Activated gamma-delta T cell treated with anti-CD3 and anti-CD28 coated beads, Interleukin-2, amount 50 U/mL, for 16 hours (primary cell): ENCODE measurements at places on chromosomes 5 and 9.

DNA sequence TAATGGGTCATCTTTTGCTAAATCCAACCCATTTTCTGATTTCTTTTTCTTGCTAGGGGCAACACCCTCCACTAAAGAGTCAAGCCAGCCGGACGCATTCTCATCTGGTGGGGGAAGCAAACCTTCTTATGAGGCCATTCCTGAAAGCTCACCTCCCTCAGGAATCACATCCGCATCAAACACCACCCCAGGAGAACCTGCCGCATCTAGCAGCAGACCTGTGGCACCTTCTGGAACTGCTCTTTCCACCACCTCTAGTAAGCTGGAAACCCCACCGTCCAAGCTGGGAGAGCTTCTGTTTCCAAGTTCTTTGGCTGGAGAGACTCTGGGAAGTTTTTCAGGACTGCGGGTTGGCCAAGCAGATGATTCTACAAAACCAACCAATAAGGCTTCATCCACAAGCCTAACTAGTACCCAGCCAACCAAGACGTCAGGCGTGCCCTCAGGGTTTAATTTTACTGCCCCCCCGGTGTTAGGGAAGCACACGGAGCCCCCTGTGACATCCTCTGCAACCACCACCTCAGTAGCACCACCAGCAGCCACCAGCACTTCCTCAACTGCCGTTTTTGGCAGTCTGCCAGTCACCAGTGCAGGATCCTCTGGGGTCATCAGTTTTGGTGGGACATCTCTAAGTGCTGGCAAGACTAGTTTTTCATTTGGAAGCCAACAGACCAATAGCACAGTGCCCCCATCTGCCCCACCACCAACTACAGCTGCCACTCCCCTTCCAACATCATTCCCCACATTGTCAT lies 72.0 kb downstream of the NUP214 start:
- no peak for DNase-seq

DNA sequence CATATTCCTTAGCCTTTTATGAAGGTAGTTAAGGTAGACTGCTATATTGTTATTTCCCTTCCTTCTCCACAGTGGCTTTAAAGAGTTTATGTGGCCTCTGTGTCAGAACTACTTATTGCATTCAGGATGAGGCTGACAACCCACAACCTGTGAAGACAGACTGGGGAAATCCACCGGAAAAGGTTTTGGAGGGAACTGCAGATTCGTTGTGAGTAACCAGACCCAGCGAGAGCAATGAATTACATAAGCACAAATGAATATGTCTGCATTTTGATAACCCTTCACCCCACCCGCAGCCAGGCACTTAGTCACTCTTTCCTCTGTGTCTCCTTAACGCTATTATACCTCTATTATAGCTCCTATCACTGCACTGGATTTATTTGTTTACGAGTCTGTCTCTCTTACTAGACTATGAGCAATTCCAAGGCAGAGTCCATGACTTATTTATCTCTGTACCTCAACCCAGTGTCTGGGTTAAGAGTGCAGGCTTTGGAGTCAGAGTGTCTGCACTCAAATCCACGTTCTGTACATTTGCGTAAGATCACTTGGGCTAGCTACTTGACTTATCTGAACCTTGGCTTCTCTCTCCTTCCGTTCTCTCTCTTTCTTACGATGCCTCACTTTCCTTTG lies 19.2 kb downstream of the KCTD16 start:
- peak; percentile 64 for DNase-seq

DNA sequence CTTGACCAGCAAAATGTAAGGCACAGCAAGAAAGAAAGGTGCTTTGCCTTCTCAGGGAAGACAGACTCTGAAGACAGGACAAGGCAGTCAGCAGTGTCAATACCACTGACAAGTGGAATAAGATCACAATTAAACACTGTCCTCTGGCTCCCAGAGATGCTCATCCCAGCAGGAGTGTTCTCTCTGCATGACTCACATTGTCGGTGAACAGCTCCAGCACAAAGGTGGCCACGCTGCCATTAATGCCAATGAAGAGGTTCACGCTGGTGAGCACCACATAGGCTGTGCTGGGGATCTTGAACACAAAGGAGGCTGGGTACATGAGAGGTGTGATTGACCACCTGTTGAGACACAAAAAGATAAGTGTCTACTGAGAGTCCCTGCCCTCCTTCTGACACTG lies 31.9 kb downstream of the NIPSNAP3B start:
- no peak for DNase-seq

DNA sequence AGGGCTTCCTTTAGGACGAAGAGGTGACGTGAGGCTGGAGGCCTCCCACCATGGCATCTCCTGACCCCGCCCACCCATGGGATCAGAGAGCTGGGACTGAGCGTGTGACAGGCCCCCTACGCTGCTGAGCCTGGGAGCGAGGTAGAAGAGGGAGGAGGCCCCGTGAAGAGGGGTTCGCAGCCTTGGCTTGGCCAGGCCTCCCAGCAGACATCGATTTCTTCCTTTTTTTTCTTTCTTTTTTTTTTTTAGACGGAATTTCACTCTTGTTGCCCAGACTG lies 39.5 kb downstream of the PTGES start:
- no peak for DNase-seq

- no peak for DNase-seq
Observed at GRCh38 chr5:43837091-43837490, 234.1 kb downstream of the NNT start.

GRCh38 chr5:65013166-65013565 lies 244.4 kb downstream of the CWC27 start:
- DNase-seq: no peak

DNA sequence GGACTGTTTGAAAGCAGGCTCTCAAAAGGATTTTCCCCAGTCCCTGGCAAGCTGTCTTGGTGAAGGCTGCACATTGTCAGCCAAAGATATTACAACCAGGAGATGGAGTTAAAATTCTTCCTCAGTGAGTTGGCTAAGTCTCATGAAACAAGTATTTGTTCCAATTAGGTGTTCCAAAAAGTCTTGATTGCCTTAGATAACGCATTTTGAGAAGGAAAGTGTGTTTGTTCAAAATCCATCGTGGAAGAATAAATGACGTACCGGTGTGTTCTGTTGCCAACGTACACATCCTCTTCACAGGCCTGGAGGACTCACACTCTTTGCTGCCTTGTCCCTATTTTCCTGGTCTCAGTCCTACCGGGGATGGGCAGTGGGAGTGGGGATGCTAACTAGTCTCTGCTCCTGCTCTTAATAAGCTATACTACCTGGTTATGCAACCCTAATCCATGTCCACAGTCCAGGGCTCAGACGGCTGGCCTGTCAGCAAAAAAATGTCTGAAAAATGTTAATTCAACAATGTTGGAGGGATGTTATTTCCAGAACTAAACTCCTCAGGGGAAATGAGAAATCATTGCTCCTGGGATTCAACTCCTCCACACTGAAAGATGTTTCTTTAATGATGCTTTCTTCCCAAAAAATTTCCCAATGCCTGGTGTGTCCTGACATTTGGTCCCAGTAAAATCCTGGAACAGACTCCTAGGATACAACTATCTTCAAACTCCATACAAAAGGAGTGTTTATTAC lies 175.3 kb upstream of the KLF9 start:
- DNase-seq: no peak

DNA sequence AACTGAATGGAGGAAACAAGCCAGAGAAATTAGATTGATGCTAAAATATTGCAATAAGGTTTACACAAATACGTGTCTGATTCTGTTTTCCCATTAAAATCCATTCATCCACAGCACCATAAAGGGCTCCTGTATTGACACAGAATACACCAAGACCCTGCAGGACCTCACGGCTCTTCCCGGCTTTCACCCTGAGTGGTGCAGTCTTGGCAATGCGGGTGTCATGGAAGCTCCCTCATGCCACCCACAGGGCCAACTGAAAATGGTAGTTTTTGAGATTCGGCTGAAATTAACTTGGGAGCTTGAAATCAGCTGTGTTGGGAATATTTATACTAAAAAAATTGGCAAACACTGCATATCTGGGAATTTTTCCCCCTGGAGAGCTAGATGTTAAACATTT lies 17.3 kb upstream of the EXOC3 start:
- no peak for DNase-seq

- no peak for DNase-seq
Observed at GRCh38 chr9:4259489-4259888, 40.4 kb downstream of the GLIS3 start.
